ENCODE measurements at places on chromosomes 5 and 9. TPM values are rescaled to one million over a fixed set of nuclear protein-coding genes. Genes with fewer than 3 reads are reported as not detected.

DNA sequence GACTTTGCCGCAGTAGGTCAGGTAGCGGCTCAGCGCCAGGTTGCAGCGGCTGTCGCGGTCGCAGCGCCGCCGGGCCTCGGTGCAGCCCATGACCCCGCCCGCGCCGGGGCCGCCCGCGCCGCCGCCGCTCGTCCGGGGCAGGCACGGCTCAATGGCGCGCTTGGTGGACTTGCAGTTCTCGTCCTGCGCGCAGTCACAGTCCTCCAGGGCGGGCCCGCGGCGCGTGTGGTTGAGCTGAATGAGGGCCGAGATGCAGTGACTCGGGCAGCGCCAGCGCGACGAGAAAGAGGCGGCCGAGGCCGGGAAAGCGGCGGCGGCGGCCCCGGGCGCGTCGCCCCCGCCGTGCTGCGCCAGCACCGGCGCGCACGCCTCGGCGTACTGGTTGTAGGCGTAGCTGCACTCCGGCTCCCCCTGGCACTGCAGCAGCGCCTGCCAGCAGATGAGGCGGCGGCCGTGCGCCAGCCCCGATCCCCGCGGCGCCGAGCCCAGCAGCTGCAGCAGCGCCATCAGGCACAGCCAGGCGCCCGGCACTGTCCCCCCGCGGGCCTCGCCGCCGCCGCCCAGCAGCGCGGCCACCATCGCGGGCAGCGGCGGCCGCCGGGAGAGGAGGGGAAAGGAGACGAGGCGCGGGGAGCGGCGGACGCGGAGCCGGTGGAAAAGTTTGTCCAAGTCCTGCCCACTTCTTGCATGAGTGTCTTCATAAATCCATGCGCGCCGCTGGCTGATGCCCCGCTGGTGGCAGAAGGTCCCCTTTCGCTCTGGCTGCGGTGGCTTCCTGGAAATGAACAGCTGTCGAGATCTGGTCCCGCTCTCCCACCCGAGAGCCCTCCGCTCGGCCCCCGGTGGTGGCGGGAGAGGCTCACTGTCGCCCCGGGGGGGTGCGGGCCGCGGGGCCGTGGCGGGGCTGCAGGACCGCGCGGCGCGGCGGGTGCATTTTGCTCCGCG is 833 bp downstream of the GAS1 start:
- peak; percentile 79 for DNase-seq
- peaks cover 26% of the 10 kb centered on the region for H3K4me1 ChIP-seq
- peak overlapping the region; percentile 93 for H3K4me3 ChIP-seq
- peak overlapping the region; percentile 97 for H3K27ac ChIP-seq

GRCh38 chr5:117380316-117380715 is 805.7 kb upstream of the SEMA6A start:
- no peak overlapping the region for H3K4me3 ChIP-seq
- no peaks in the 10 kb centered on the region for H3K27me3 ChIP-seq
- no peak overlapping the region for H3K27ac ChIP-seq
- no peaks in the 10 kb centered on the region for H3K36me3 ChIP-seq
- H3K4me1 ChIP-seq: no peaks in the 10 kb centered on the region

GRCh38 chr9:70011366-70011765 is 32.3 kb upstream of the MAMDC2 start:
- H3K4me3 ChIP-seq: no peak overlapping the region
- H3K27me3 ChIP-seq: no peaks in the 10 kb centered on the region
- DNase-seq: no peak
- no peaks in the 10 kb centered on the region for H3K36me3 ChIP-seq
- H3K4me1 ChIP-seq: no peaks in the 10 kb centered on the region
- no peak overlapping the region for H3K27ac ChIP-seq

The TAF11L10 gene
- polyA plus RNA-seq: not detected

DNA sequence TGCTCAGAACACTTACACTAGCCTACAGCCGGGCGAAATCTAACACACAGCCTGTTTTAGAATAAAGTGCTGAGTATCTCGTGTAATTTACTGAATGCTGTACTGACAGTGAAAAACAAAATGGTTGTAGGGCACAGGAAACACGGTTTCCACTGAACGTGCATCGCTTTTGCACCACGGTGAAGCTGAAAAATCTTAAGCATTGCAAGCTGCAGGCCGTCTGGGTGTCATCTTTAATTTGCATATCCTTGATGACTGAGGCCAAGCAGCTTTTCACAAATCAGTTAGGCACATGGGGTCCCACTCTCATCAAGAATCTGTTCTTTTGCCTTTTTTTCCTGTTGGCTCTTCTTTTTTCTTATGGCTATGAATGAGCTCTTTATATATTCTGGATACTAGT is 58.2 kb downstream of the CAMSAP1 start:
- H3K27ac ChIP-seq: no peak overlapping the region
- no peaks in the 10 kb centered on the region for H3K27me3 ChIP-seq
- H3K36me3 ChIP-seq: peaks cover 27% of the 10 kb centered on the region
- no peak overlapping the region for H3K4me3 ChIP-seq
- H3K4me1 ChIP-seq: peaks cover 6% of the 10 kb centered on the region

DNA sequence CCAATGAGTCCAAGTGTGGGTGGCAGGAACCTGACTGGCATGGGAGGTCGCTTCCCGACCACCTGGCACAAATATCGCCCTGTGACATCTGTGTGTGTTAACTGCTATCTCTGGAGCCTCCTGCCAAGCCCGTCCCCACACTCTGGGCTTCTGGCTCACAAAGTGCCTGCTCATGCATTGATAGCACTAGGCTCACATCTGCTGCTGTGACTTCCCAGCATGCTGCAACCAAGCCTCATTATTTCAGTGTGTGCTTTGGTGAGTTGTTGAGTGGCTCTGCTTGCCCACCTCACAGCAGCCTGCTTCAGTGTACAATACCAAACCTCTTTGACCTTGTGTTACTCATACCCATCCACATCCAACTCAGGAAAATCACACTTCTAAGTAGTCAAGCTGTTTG is 139.8 kb downstream of the APBA1 start:
- no peaks in the 10 kb centered on the region for H3K27me3 ChIP-seq
- no peak for DNase-seq
- no peaks in the 10 kb centered on the region for H3K4me1 ChIP-seq
- H3K36me3 ChIP-seq: no peaks in the 10 kb centered on the region

GRCh38 chr9:132504488-132504887 is 77.9 kb upstream of the BARHL1 start:
- H3K4me1 ChIP-seq: no peaks in the 10 kb centered on the region
- H3K27ac ChIP-seq: no peak overlapping the region
- peaks cover 48% of the 10 kb centered on the region for H3K27me3 ChIP-seq
- DNase-seq: no peak

Data from muscle of leg (tissue), 16 donors.